Posterior cingulate gyrus (tissue), 11 donors: ENCODE measurements at places on chromosomes 4 and X.

- DNase-seq = no peak
Observed at GRCh38 chrX:68761086-68761485, 67.7 kb upstream of the EFNB1 start.

- no peak for DNase-seq
Observed at GRCh38 chr4:122742933-122743829, 10.7 kb downstream of the BBS12 start.

DNA sequence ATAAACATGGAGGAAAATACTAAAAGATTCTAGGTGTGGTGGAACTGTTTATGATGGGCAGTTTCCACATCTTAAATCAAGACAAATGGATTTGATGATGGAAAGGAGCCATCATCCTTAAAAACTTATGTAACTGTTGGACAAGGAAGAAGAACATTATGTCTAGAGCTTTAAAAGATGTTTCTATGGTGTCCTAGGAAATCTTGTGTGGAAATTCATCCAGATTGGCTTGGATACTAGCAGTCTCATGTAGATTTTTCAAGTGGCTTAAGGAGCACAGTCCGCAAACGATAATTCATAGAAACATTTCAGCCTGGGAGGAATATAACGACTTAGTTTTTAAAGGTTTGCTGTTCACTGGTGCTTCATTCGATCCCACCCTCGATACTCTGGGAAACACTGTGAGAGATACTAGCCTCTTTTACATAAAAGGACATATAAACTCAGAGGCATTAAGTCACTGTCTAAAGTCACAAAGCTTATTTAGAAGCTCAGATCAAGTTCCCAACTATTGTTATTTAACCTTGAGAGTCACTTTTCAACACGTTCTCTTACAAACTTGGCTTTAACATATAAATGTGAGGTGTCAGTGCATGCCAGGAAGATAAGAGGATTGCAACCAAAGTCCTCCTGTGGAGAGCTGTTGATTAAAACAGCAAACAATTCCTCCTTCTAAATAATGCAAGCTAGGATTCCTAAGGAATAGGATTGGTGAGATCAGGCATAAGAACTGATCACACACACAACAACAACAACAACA is 135.7 kb upstream of the SCML1 start:
- no peak for DNase-seq

- no peak for DNase-seq
Observed at GRCh38 chrX:45711231-45711630, 510.6 kb upstream of the DIPK2B start.

DNA sequence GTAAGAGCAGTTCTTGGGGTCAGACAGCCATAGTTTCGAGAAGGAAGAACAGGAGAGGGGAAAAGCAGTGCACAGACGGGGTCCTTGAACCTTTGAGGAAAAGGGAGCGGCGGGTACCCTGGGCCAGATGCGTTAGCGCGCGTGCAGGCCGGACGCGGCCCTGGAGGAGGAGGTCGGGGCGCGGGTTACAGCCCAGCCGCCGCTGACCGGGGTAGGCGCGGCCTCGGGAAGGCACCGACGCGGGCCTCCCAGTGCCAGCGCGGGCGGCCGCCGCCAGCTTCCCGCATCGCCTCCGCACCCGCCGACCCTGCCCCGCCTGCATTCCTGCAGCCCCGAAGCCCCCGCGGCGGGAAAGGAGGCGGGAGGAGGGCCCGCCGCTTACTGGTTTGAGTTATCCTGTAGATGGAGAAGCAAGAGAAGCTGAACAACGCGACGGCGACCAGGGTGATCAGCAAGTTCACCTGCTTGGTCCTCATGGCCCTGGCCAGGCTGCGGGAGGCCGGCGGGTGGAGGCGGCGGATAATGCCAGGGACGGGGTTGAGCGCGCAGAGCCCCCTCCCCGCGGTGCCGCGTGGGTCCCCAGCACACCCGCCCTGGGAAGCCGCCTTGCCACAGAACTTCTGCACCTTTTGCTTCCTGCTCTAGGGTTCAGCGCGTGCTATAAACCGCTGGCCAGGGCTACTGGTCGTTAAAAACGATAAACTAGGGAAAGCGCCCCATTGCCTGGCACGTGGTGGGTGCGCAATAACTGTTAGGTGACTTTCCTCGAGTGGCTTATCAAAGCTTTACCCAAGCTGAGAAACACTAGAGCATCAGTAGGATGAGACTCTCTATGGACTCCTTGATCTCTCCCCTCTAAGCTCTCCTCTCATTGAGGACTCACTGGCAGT is at the start of gene MGAT4D:
TSS of gene MGAT4D (minus strand) at position 547 of the 890 bp plus-strand sequence. CDS start at position 476, 71 bp downstream.
- no peak for DNase-seq

DNA sequence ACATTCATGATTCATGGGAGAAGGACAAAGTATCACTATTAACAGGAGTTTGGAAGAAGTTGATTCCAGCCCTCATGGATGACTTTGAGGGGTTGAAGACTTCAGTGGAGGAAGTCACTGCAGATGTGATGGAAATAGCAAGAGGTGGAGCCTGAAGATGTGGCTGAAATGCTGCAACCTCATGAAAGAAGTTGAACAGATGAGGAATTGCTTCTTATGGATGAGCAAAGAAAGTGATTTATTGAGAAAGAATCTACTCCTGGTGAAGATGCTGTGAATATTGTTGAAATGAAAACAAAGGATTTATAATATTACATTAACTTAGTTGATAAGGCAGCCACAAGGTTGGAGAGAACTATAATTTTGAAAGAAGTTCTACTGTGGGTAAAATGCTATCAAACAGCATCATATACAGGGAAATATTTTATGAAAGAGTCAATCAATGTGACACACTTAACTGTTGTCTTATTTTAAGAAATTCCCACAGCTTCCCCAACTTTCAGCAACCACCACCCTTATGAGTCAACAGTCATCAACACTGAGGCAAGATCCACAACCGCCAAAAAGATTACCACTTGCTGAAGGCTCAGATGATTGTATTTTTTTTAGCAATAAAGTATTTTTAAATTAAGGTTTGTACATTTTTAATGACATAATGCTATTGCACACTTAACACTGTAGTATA is 302.6 kb downstream of the CBLL2 start:
- no peak for DNase-seq

DNA sequence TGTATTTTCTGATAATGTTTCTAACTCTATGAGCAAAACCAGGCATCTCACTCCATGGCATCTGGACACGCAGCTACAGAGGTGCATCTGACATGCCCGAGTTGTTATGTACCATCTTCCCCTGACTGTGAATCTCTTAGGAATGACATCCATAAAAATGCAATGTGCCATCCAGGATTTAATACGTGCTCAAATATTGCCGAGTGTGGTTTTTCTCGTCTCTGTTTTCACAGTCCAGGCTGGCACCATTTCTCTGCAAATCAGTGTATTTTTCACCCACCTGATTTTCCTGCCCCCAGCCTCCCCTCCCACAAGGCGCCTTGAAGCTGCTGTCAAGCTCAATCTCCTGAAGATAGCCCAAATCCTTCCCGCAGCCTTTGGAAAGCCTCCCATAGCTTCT is 154.6 kb downstream of the DHRSX start:
- DNase-seq = no peak
